ENCODE measurements at places on chromosomes 3 and 15. TPM values are rescaled to one million over a fixed set of nuclear protein-coding genes. Genes with fewer than 3 reads are reported as not detected.

CCR1 gene
- 94.5 TPM for total RNA-seq

SNURF gene
- 15.9 TPM for total RNA-seq

GOLGA6L24 gene
- total RNA-seq: not detected

LSAMP gene
- 1.9 TPM for total RNA-seq

MUSTN1 gene
- total RNA-seq: 2.7 TPM

PLA2G4E gene
- not detected for total RNA-seq

STAB1 gene
- total RNA-seq: 402 TPM

DNA sequence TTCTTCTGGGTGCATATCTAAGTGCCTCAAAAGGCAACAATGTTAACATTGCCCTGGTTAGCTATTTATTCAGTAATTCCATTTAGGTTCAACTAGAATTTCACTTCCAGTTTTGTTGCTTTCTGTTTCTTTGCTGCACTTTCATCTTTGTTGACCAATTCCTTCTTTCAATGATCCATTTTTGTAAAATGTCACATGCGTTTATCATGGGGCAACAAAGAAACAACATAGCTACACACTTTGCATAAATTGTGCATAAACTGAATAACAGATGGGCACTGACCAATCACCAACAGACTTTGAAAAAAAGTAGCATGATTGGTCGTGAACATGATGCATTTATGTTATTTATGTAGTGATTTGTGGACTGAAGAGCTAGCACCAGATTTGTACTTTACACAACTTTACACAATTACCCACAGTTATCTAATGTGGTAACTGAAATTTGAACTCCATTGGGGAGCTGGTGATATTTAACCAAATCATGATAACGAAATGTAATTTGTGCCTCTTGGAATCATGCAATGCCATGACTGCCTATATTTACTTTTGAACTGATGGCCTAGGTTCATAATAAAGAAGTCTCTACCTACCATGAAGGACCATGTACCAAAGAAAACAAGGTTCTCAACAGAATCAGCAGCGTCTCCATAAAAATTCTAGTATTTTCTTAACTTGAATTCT, 7.1 kb upstream of the CPOX start:
- no peak for DNase-seq

- DNase-seq: no peak
Measured at GRCh38 chr3:69770976-69771634, 31.8 kb downstream of the MITF start.

GRCh38 chr3:115831864-115832263, 208.6 kb downstream of the GAP43 start:
- no peak for DNase-seq

DNA sequence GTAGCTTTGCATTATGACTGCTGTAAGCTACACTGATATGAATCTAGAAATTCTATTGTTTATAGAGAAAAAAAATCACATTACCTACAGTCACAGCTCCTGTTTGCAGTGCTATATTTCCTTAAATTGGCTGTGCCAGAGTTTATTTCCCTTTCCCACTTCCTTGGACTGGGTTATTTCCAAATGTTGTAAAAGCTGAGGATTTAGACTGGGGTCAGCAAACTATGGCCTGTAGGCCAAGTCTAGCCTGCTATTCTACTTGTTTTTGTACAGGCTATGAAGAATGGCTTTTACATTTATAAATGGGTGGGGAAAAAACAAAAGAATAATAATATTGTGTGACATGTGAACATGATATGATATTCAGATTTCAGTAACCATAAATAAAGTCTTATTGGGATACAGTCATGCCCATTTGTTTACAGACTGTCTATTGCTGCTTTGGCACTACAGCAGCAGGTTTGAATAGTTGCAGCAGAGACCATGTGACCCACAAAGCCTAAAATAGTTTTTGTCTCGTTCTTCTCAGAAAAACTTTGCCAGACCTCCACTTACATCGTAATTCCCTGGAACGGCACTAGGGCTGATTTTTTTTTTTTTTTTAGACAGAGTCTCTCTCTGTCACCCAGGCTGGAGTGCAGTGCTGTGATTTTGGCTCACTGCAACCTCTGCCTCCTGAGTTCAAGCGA, 7.8 kb downstream of the GLDN start:
- DNase-seq: no peak

GRCh38 chr3:111301238-111301798, 229.7 kb downstream of the NECTIN3 start:
- DNase-seq: no peak

- no peak for DNase-seq
Measured at GRCh38 chr3:57082481-57082880, 22.0 kb downstream of the SPATA12 start.

GRCh38 chr15:64850778-64851502, 9.2 kb downstream of the PLEKHO2 start:
- DNase-seq: no peak

DNA sequence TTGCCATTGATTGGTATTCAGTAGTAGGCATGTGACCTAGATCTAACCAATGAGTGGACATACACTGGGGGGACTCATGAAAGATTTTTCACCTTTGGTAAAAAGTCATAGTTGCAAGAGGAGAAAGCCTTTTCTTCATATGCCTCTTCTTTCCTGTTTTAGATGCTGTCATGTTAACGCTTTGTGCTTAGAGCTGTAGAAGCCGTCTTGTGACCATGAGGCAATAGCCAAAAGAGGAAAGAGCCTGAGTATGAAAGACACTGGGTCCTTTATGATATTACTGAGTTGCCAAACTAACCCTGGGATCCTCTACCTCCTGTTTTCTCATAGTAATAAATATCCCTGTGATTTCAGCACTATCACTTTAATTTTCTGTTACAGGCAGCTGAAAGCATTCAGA, 396.0 kb downstream of the FHIT start:
- DNase-seq: no peak

GRCh38 chr3:19961960-19962359, 15.1 kb downstream of the RAB5A start:
- DNase-seq: no peak

DNA sequence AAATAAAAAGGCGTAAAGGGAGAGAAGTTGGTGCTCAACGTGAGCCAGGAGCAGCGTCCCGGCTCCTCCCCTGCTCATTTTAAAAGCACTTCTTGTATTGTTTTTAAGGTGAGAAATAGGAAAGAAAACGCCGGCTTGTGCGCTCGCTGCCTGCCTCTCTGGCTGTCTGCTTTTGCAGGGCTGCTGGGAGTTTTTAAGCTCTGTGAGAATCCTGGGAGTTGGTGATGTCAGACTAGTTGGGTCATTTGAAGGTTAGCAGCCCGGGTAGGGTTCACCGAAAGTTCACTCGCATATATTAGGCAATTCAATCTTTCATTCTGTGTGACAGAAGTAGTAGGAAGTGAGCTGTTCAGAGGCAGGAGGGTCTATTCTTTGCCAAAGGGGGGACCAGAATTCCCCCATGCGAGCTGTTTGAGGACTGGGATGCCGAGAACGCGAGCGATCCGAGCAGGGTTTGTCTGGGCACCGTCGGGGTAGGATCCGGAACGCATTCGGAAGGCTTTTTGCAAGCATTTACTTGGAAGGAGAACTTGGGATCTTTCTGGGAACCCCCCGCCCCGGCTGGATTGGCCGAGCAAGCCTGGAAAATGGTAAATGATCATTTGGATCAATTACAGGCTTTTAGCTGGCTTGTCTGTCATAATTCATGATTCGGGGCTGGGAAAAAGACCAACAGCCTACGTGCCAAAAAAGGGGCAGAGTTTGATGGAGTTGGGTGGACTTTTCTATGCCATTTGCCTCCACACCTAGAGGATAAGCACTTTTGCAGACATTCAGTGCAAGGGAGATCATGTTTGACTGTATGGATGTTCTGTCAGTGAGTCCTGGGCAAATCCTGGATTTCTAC, at the start of gene RARB:
RARB (plus strand) TSS at position 322 of the 847 bp plus-strand sequence; CDS start at position 791, 469 bp downstream.
- DNase-seq: no peak

- DNase-seq: no peak
Measured at GRCh38 chr3:63990733-63991132, 32.6 kb downstream of the PSMD6 start.

- DNase-seq: no peak
Measured at GRCh38 chr3:78130741-78131290, 1090.9 kb downstream of the ROBO2 start.

DNA sequence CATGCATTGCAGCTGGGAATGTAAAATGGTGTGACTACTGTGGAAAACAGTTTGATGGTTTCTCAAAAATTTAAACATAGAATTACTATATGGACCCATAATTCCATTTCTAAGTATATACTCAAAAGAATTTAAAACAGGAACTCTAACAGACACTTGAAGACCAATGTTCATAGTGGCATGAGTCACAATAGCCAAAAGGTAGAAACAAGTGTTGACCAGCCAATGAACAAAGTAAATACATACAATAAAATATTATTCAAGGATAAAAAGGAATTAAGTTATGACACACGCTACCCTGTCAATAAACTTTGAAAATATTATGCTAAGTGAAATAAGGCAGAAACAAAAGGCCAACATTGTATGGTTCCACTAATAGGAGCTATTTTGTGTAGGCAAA, 357.4 kb upstream of the IL12A start:
- DNase-seq: no peak

DNA sequence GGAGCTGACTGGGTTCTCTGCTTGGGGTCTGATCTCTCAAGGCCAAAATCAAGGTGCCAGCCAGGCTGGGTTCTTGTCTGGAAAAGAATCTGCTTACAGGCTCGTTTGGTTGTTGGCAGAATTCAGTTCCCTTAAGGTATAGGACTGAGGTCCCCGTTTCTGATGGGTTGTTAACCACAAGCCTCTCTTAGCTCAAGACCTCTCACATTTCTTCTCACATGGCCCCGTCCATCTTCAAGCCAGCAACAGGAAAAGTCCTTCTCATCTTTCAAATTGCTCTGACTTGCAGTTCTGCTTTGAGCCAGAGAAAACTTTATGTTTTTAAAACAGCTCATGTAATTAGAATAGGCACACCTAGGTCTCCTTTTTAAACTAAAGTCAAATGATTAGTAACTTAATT, 20.4 kb downstream of the UACA start:
- no peak for DNase-seq

DNA sequence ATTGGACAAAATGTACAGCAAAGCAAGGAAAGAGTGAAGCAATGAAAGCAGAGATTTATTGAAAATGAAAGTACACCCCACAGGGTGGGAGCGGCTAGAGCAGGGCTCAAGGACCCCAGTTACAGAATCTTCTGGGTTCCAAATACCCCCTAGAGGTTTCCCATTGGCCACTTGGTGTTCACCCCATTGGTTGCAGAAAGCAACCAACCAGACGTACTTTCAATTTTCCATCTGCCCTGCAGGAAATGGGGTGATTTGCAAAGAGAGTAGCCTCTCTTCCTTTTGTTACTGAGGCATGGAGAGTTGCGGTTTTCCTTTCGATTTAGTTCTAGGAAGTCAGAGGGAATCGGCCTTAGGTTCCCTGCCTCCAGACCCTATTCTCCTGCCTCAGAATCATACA, 2.4 kb downstream of the PML start:
- no peak for DNase-seq

DNA sequence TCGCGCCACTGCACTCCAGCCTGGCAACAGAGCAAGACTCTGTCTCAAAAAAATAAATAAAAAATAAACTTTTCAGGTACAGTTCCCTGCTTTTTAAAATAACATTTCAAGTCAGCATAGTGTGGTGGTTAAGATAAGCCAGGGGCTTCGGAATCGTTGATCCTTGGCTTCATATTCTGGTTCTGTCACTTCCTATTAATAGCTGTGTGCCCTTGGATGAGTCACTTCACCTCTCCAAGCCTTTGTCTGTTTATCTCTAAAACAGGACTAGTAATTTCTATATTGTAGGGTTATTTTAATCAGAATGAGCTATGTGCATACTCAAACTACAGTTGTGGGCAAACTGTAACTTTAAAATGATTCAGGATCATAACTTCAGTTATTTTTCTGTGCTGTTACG, 53.8 kb upstream of the SENP5 start:
- DNase-seq: no peak

GRCh38 chr3:122681974-122682409, 1.4 kb downstream of the PARP14 start:
- DNase-seq: no peak

DNA sequence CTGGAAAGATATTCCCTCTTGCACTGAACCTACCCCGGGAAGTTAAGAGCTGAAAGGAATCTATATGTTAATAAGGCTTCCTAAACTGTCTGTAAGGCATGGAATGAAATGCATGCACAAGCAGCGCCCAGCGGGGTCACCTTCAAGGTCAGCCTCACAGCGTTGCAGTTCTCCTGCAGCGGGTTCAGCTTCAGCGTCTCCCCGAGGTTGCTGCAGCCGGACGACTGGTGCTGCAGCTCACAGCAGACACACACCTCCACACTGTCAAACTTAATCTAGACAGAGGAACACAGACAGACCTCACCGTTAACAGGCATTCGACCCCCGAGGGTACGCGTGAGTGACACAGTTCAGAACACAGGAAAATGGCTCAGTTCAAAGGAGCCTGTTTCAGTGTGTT, 73.3 kb downstream of the NSMCE3 start:
- no peak for DNase-seq

- DNase-seq: no peak
Measured at GRCh38 chr3:159229116-159229680, 427.3 kb downstream of the MFSD1 start.
